ENCODE measurements at places on chromosomes 16 and 17.

DNA sequence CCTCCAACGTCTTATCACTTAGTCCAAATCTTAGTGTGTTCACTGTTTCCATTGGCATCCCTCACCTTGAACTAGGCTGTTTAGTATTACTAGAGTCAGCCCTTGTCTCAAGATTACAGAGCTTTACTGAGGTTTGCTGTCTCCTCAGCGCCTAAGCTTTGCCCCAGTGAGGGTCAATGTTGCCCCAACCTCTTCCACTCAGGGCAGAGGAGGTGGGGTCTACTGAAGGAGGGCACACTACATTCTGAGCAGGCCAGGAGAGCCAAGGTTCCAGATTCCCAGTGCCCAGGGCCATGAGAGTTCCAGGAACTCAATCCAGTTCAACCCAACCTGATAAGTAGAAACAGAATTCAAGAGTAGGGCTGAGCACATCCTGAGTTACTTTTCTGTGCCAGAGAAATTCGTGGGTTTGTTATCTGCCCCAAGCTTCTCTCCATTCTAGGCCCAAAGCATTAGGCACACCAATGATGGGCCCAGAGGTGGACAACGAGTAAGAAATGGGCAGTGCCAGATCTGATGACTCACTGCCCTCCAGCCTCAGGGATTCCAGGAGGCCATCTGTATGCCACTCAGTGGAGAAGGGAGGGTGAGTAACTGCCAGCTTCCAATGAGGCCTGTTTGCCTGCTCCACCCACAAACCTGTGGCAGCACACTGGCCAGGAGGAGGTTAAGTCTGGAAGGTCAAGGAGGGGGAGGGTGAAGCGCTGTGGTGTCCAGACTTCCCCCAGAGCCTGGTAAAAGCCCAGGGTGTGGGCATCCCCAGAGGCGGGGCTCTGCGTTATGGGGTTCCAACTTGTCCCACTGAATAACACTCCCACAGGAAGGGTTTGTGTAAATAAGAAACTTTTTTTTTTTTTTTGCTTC is 8.2 kb downstream of the TUBG2 start:
- peak; percentile 11 for DNase-seq

DNA sequence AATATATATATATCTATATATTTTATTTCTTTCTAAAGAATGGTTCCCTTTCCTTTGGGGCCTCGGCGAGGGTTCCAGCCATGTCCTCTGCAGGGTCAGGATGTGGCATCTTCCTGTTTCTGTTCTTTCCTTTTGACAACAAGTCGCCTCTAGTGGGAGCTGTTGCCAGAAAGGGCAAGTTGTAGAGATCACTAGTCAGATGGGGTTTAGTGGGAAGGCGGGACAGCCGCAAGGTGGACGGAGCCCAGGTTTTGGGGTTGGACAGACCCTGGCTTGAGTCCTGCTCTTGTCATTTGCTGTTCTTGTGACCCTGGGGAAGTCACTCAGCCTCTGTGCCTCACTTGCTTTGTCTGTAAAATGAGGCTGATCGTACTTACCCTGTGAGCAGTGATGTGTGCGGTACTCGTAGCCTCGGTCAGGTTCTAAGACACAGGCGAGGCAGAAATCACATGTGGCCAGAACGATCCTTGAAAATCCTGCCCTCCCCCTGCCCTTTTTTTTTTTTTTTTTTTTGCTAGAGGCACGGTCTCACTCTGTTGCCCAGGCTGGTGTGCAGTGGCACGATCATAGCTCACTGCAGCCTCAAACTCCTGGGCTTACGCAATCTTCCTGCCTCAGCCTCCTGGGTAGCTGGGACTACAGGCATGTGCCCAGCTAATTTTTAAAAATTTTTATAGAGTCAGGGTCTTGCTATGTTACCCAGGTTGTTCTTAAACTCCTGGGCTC is 80.1 kb downstream of the ABCC6 start:
- no peak for DNase-seq

DNA sequence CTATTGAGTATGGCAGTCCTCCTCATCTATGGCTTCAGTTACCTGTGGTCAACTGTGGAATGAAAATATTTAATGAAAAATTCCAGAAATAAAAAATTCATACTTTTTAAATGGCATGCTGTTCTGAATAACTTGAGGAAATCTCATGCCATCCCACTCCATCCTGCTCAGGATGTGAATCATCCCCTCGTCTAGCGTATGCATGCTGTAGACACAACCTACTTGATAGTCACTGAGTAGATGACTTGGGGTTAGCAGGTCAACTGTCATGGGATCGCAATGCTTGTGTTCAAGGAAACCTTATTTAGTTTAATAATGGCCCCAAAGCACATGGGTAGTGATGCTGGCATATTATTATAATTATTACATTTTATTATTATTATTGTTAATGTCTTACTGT is 4.8 kb upstream of the VAC14 start:
- no peak for DNase-seq

GRCh38 chr17:57955183-57955931 is at the start of gene CUEDC1:
Gene CUEDC1 (minus strand): TSS chr17:57955412. CDS start chr17:57885564, 69,848 bp downstream.
- peak; percentile 45 for DNase-seq

DNA sequence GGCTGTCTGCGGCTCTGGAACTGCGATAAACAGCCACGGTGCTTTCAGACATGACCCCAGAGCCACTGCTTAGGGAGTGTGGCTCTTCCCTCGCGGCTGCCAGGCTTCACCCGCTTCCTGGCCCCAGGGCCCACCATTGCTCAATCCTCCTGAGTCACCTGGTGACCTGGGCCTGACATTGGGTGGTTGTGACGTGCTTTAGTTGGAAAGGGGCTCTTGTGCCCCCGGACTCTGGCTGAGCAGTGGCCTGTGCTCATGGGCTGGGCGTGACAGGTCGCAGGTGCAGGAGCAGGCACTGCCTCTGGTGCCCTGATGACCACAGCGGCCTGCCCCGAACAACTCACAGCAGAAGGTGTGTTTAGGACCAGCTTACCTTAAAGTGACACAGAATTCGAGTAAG is 8.6 kb upstream of the NUDT16L1 start:
- no peak for DNase-seq

GRCh38 chr16:75112734-75113491 is 3.7 kb downstream of the LDHD start:
- no peak for DNase-seq

GRCh38 chr17:17499402-17500145 is 3.4 kb upstream of the RASD1 start:
- DNase-seq: no peak

DNA sequence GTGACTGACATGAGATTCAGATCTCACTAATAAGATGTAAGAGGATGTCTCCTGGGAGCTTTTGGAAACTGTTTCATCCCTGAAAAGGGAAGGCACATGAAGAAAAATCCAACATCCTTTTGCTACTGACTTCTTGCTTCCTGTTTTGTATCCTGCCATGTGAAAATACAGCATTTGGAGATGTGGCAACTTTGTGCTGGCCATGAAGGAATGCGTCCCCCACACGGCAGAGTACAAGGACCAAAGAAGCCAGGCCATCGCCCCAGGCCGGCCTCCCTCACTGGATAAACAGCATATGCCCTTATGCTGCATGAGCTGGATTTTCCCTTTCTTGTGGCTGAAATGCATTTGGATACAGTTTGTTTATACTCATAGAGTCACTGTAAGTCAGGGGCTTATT is 5.5 kb upstream of the HASPIN start:
- no peak for DNase-seq

DNA sequence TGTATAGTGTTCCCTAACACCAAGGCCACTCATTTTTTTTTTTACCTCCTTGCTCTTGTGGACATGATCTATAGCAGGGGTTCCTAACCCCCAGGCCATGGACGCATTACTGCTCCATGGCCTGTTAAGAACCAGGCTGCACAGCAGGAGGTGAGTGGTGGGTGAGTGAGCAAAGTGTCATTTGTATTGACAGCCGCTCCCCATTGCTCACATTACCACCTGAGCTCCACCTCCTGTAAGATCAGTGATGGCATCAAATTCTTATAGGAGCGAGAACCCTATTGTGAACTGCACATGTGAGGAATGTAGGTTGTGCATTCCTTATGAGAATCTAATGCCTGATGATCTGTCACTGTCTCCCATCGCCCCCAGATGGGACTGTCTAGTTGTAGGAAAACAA is 342.0 kb downstream of the SOX9 start:
- DNase-seq: no peak

DNA sequence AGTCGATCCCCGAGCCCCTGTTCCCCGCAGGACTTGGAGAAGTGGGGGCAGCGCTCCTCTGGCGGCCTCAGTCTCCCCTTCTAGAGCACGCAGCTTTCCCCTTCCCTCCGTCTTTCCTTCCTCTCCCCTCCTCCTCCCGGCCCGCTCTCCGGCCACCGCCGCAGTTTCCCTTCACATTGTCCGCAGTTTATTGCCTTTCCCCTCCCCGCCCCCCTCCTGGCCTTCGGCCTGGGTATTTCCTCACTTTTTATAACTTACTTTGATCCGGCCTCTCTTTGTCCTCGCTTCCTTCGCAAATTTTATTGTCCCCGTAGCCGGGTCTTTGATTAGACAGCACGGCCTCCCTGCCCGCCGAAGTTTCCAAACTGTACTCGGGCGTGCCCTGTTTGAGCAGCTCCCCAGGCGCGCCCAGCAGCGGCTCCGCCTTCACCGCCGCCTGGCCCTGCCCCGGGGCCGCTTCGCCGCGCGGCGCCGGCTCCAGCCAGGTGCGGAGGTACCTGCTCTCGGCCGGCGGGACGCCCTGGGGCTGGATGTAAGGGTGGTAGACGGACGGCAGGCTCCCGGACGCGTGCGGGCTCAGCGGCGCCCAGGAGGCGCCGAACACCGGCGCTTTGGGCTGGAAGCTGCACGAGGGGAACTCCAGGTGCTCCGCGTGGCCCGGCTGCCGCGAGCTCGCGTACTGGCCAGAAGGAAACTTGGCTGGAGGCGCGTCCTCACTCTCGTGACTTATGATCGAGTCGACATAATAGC is 488 bp downstream of the HOXB9 start:
- DNase-seq: no peak

DNA sequence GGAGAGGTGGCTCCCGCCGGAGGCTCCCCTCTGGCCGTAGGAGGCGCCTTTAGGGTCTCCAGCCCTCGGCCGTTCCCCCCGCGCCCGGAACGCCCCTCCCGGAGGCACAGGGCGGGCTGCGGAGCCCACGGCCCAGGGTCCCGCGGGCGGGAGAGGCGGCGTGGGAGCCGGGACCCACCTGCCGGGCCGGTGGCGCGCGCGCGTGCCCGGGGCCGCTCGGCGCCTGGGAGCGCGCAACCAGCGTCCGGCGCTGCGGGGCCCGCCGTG is at the start of gene MIF4GD:
Gene MIF4GD, minus strand, starts transcription at position 266 of the 267 bp plus-strand sequence. CDS start 1,036 bp downstream, outside the sequence.
- no peak for DNase-seq

GRCh38 chr16:73506568-73507056 is 458.7 kb upstream of the ZFHX3 start:
- no peak for DNase-seq

DNA sequence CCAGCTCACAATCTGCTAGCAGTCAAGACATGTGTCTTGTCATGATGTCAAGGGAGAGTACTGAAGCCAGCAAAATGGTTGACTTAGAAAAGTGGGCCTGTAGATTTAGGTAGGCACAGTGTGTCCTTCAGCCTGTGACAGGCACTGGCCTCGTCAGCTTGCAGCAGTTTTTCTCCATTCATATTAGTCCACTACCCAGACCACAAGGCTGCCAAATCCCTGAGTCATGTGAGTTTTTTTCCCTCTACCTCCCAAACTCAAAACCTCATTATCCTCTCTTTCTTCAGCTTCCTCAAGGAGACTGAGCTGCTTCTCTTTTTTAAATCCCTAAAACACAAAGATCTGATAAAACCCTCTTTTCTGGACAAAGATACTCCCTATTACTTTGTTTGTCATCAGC is 102.6 kb upstream of the HS3ST3A1 start:
- no peak for DNase-seq

- no peak for DNase-seq
These were observed 61.7 kb upstream of the MRC2 start for GRCh38 chr17:62565817-62566216.

DNA sequence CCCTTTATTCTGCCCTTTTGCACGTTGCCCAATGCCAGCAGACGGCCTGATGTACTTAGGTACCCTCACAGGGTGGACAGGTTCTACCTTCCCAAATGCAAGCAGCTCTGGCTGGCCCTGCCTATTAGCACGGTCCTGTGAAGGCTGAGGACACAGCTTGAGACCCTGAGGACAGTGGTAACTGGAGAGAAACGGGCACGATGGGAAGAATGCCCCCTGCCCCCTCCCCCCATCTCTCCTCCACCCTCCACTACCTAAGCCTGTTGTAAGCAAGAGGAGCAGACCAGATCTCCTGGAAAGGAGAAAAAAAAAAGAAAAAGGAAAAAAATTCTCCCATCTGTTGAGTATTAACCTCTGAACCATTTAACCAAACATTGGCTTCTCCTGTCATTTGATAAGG is 34.1 kb downstream of the MEOX1 start:
- no peak for DNase-seq

- peak; percentile 19 for DNase-seq
These were observed 236.3 kb downstream of the KCNJ2 start for GRCh38 chr17:70405492-70406220.

GRCh38 chr16:47958726-47959125 is 197.1 kb downstream of the ABCC12 start:
- no peak for DNase-seq

DNA sequence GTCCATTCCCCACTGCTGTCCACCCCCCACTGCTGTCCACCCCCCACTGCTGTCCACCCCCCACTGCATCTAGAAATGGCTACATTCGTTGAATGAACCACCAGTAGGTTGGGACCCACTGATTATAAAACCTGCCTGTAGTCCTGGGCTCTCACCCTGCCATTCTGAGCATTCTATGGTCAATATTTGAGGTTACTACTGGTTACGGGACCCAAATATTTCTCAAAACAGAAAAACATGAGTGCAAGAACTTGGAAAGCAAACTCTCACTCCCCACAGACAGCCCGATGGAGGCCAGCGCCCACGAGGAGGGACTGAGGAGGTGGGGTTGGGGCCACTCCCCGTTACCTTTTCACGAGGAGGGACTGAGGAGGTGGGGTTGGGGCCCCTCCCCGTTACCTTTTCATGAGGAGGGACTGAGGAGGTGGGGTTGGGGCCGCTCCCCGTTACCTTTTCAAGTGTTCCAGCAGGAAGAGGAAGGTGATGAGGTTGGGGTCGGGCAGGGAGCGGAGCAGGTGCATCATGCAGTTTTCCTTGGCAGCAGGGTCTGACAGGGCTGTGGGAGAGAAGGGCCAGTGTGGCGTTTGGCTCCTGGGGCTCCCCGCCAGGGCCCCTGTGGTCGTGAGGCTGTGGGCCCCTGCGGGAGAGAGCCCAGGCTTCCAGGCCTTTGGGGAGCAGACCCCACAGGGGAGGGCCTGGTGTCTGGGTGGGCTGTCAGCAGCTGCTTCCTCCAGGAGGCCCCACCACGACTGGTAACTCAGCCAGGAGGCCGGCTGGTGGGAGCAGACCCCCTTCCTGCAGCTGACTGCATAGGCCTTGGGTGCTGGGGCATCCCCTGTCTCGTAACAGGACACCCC is 12.5 kb downstream of the TIMM22 start:
- DNase-seq: no peak

- DNase-seq: no peak
These were observed 17.4 kb downstream of the CA4 start for GRCh38 chr17:60167065-60167741.

DNA sequence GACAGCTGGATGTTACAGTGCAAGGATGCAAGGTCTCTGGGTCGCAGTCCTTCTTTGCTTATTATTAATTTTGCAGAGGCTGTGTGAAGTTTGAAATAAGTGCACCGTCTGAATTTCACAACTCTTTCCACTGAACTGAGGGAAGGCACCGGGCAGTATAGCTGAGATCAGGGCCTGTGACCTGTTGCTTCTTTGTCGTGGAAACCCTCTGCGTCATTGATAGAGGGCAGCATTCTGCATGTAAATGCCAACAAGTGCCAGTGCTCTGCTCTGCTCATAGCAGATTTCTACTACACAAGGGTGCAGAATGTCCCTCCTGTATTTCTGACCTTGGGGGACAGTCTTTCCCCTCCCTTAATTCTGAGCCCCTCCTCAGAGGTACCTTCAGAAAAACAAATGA is 26.0 kb downstream of the CD300LF start:
- no peak for DNase-seq

All from pons (tissue), 1 donor.